LHCN-M2 (cell line): ENCODE measurements at places on chromosomes 5 and 9. TPM values are rescaled to one million over a fixed set of nuclear protein-coding genes. Genes with fewer than 3 reads are reported as not detected.
A peak's percentile ranks its signal among the peaks of the same experiment; 100 is the strongest.

TMOD1 gene
- total RNA-seq = not detected in 2 replicates

DNA sequence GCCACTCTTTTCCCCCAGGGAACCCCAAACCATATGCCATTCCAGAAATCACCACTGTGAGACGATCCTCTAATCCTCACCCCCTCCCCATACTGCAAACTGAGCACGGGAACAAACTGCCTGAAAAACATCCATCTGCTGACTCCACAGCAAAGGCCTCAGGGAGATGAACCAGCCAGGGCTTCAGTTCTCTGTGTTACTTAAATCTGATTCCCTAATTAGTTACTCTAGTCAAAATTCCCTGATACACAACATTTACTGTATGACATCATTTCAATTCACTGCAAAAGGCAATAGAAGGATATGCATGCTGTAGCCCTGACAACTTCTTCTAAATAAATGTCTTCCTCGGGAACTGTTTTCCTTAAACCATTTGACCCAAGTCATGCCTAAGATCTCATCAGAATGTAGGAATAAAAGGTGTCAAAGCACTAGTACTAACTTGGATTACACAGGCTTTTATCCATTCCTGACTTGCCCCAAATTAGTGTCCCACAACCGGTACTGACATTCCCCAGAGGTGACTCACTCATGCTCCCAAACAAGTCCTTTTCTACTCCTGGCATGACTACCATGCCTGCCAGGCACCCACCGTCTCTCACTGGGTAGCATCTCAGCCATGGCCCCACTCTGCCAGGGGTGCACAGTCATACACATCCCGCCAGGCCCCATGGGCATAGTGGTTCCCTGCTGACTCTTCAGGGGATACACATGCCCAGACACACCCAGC, 35.0 kb downstream of the MTX3 start:
- DNase-seq = peak; percentile 81

DNA sequence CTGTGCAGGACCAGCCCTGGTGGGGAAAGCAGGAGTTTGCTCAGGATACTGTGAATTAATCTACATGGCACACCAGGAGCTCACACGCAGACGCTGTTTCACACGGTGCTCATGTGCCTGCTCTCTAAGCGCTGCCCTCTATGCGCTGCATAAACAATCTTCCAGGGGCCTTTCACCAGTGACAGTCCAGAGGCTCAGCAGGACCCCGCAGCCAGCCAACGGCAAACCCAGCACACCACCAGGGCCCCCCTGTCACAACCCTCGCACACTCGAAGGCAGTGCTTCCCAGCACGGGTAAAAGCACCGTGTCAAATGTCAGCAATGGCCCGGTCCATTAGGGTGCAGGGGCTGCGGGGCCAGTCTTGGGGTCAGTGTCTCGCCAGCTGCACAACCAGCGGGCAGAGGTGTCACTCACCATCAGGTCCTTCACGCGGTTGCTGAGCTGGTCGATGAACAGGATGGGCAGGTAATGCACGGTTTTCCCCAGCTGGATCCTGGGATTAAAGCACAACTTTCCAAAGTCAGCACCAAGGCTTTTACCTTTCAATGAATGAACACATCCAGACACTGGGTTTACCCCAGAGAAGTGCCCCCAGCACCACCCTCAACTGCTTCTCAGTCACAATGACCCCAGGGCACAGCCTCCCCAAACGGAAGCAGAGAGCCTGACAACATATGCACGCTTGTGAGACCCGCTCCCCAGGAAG, 7.3 kb downstream of the CLPTM1L start:
- no peak for DNase-seq

GRCh38 chr5:146515473-146516150, 378 bp downstream of the GPR151 start:
- no peak for DNase-seq

GLDC gene
- total RNA-seq = 2.1 and 2.8 TPM in 2 replicates

GLRA1 gene
- total RNA-seq = not detected in 2 replicates

DNA sequence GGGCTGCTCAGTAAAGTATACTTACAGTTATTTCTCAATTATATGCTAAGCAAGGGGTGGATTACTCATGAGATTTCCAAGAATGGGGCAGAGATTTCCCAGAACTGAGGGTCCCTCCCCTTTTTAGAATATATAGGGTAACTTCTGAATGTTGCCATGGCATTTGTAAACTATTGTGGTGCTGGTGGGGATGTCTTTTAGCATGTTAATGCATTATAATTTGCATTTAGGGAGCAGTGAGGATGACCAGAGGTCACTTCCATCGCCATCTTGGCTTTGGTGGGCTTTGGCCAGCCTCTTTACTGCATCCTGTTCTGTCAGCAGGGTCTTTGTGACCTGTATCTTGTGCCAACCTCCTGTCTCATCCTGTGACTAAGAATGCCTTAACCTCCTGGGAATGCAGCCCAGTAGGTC, 35.5 kb downstream of the TTC1 start:
- DNase-seq = no peak

DNA sequence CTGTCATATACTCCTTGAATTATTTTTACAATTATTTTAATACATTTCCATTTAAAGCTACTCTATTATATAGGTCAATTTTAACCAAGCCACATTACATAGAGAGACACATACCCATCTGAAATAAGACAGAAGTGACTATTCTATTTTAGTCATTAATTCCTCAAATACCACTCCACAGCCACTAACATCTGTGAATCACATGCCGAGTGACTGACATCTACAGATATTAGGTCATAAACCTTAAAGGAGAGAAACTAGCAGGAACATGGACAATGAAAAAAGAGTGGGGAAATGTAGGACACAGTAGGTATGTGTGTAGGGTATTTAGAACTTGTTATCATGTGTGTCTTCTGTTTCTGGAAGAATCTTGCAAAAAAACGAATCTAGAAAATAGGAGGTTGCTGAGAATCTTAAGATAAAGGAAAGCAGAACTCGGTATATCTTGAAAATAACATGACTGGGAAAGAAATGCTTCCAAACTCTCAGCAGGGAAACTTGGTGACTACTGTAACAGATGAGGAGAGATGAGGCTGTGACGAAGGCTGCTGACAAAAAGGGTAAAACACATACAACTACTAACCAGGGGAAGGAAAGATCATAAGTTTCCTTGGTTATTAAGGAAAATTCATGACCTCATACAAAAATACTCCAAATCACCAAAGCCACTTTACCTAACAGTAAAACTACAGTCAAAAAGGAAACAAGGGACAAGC, 84.6 kb downstream of the PLPP1 start:
- peak; percentile 68 for DNase-seq

INSL6 gene
- total RNA-seq = not detected in 2 replicates

C5orf24 gene
- 46.0 and 60.2 TPM in 2 replicates for total RNA-seq

UBAC1 gene
- total RNA-seq = 62.3 and 75.3 TPM in 2 replicates

DNA sequence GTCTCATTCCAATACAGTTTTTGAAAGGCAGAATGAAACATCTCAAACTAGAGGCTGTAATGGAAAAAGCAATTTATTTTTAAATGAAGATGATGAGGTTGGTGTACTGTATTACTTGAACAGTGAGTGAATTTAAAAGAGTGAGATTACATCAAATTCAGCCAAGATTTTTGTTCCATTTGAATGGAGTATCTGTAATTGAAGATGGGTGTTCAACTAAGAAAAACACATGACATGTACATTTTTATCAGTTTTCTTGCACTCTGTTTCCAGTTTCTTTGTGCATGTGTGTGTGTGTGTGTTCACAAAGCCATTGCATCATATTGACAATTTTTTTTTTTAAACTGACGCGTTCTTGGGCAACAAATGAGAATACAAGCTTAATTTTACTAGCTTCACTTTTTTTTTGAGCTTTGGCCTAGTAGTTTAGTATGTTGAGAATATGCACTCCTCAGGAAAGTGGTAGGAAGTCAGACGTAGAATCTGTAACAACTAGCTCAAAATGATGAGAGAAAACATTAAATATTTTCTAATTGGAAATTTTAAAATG, 243.5 kb downstream of the MAST4 start:
- DNase-seq = no peak

CCDC192 gene
- total RNA-seq = not detected in 2 replicates

- peak; percentile 84 for DNase-seq
Observed at GRCh38 chr9:34254966-34255825, 73.9 kb downstream of the KIF24 start.

ENTREP1 gene
- 0.11 TPM in 1 of 2 replicates, not detected in the other for total RNA-seq
